Activated CD8-positive, alpha-beta memory T cell treated with anti-CD3 and anti-CD28 coated beads, Interleukin-2, amount 10 ng/mL, durations not matched to agents 7 days and 5 days (primary cell): ENCODE measurements at places on chromosomes 7 and 10.
A peak's percentile ranks its signal among the peaks of the same experiment; 100 is the strongest.

GRCh38 chr10:108411894-108412293 is 1247.4 kb upstream of the SORCS1 start:
- DNase-seq, result no peak

DNA sequence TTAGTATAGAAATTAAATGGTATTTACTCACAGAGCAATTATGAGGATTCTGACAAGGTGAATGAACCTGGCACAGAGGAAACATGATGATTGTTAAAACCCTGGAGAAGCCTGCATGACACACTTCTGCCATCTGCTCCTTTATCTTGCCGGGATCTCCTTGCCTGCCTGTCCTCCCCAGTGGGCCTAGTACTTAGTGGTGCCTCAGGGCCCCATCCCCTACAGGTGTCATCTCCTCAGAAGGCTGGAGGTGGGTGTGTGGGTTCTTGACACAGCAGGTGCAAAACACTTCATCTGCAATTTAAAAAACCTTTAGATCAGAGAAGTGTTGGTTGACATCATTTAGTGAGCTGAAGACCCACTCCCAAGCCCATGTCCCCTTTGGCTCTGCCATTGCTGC is 261.2 kb downstream of the ADRA2A start:
- DNase-seq, result no peak

- DNase-seq, result no peak
Measured at GRCh38 chr7:45400680-45401079, 173.5 kb upstream of the ADCY1 start.

- DNase-seq, result no peak
Measured at GRCh38 chr7:72453471-72453870, 41.3 kb upstream of the CALN1 start.

- DNase-seq, result no peak
Measured at GRCh38 chr7:99021941-99022560, 121.9 kb downstream of the SMURF1 start.

DNA sequence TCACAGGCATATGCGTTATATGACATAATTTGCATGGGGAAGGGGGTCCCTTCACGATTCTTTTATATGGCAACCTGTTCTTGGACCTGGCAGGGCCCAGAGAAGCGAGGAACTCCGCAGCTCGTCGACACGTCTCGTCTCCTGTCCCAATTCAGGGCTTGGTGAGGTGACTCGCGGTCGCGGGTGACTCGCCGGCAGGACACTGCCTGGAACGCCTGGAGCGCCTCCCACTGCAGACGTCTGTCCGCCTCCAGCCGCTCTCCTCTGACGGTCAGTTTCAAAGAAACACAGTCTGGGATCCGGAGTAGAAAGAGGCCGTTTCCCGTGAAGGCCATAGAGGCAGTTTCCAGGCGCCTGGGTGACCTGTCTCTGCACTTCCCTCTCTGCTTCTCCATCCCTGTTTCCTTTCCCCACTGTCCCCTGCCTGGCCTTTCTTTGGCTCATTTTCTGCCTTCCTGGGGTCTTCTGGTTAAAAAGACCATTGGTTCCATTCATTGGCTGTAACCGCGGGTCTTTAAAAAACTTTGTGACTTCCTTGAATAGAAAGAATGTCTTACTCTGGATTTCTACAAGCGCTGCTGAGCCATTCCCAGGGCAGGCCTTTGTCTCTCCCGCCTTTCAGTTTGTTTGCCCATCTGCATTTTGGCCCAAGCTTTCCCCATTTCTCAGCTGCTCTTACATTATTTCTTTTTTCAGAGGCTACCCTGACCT is 1.2 kb downstream of the UPP1 start:
- DNase-seq, result no peak

GRCh38 chr7:144105211-144105610 is 4.2 kb upstream of the OR2A2 start:
- DNase-seq, result no peak

GRCh38 chr7:131188367-131189339 is 139.0 kb upstream of the MKLN1 start:
- DNase-seq, result peak; percentile 76

DNA sequence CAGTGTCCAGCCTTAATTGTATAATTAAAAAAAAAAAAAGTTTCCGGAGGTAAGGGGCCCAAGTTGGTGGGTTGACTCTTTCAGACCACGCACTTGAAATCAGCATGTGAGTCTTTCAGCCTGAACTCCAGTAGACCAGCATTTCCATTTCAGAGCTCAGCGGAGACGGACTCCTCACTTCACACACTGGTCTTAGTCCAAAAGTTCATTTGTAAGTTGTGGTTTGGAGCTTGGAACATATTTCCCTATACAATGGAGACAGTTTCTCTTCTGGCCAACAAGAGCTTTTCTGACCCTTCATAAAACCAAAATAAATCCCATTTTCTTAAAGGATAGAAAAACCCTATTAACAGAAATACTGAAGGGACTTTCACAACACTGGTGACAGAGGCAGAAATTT is 41.0 kb downstream of the ATXN7L1 start:
- DNase-seq, result no peak

GRCh38 chr7:29793507-29793906 is 12.8 kb upstream of the WIPF3 start:
- no peak for DNase-seq

- DNase-seq, result no peak
Measured at GRCh38 chr7:74575083-74575784, 82.3 kb upstream of the GTF2I start.

- DNase-seq, result no peak
Measured at GRCh38 chr7:135208102-135208793, 3.1 kb downstream of the WDR91 start.

GRCh38 chr10:71436268-71437125 is 39.8 kb downstream of the CDH23 start:
- DNase-seq, result no peak

DNA sequence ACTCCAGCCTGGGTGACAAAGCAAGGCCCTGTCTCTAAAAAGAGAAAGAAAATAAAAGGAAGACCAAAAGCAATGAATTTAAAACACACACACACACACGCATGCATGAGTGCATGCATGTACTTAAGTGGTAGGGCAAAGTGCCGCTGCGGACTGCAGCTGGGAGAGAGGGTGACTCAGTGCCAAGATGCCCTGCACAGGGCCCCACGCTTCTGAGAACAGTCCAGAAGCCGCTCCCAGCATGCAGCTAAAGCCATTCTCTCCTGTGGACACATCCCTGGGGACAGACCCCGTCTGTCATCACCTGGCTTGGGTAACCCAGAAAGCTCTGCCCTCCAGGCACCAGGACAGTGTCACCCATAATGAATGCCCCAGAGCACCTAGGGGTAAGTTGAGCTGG is 61.0 kb upstream of the MYL10 start:
- DNase-seq, result no peak

GRCh38 chr7:101096957-101097347 is 11.7 kb downstream of the TRIM56 start:
- DNase-seq, result no peak

- no peak for DNase-seq
Measured at GRCh38 chr10:95572131-95572820, 11.1 kb upstream of the SORBS1 start.

GRCh38 chr10:100518761-100519241 is 860 bp downstream of the SEC31B start:
- peak; percentile 75 for DNase-seq

GRCh38 chr10:100882252-100882651 is 30.5 kb upstream of the SLF2 start:
- no peak for DNase-seq

DNA sequence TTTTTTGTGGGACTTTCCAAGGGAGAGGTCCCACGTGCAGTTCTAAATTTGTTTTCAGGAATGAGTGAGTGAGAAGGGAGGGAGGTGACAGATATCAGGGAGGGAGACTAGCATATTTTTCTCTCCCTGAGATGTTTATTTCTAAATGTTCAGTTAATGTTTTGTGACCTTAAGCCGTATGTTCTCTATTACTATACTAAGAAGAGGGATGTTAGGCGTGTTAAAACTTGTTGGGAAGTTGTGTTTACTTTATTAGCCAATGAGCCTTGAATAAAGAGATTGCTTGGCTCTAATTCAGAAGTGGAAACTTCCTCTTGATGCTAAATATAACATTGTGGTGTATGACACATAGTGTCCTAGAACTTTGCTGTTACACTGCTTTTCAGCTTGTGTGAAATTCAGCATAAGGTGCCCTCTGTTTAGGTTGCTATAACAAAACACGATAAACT is 37.3 kb downstream of the DNAH11 start:
- no peak for DNase-seq

DNA sequence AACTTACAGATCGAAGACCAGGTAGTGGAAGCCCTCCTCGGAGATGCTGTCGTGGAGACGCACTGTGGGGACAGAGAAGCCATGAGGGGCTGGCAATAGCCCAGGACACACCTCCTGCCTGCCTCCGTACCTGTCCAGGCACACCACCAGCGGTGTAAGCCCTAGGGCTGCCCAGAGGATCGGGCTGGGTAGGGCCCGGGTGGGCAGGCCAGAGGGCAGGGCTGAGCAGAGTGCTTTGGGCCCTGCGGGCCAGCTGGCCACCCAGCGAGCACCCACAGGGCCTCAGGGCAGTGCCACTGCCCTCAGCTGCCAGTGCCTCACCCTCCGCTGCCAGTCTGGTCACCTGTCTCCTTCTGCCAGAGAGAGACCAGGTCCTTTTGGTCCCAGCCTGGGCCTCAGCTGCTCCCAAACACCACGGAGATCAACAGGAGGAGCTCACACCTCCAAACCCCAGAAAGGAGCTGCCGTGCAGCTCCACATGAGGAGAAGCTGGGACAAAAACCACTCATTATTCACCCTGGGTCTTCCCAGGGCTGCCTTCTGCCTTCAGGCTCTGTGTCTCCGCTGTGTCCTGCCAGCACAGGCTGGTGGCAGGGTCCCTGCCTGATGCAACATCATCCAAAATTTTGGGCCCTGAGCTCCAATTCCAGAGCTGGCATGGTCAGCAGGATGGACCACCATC is 58.2 kb downstream of the YKT6 start:
- DNase-seq, result no peak

- DNase-seq, result no peak
Measured at GRCh38 chr10:43679509-43679908, 30.8 kb upstream of the ZNF32 start.

DNA sequence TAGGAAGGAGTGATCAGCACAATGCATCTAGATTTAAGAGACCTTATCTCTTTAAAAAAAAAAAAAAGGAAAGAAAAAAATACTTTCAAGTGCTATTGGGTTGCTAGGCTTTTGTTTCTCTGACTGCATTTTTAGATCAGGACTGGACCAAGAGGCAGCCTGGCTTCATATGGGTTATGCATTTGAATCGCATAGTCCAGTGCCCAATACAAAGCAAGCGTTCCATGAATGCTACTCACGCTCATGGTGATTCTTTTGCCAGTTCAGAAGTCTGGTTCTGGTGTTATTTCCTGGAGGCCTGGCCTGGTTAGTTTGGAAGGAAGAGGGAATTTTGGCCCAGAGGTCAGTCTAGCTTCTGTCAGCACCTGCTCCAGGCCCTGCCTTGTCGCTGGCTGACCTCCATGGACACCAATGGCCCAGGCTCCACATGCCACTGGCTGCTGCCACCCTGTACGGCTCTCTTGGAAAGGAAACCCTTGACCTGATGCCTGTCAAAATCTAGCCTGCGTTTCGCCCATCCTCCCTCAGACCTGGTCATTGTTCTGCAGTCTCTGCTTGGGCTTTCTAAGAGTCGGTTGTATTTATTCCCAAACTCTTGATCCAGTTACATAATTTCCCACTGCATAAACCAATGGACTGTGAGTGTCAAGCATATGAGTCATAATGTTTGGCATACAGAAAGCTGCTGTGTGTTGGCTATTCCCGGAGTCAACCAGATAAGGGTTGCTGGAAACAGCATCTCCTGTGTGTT is 74.3 kb upstream of the MKX start:
- no peak for DNase-seq

- no peak for DNase-seq
Measured at GRCh38 chr10:124131172-124131571, 37.8 kb upstream of the CHST15 start.

DNA sequence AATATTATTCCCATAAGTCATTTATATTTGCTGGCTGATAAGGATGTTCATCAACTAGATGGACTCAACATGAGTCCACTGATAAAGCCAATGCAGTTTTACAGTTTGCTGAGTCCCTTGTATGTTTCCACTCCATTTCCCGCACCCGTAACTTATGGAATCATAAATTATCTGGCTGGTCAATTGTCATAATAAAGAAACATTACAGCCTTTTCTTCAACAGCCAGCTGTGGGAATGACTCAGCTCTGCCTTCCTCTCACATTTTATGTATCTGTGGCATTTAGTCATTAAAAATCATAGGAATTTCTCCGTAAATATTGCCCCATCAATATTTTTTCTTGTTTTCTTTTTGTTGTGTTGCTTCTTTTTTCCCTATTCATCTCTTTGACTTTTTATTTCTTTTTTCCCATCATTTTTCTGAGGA is 22.3 kb upstream of the TMEM26 start:
- no peak for DNase-seq
